ENCODE measurements at places on chromosomes 4 and X.

- no peak for DNase-seq
Measured at GRCh38 chr4:158945529-158946108, 157.3 kb upstream of the RAPGEF2 start.

DNA sequence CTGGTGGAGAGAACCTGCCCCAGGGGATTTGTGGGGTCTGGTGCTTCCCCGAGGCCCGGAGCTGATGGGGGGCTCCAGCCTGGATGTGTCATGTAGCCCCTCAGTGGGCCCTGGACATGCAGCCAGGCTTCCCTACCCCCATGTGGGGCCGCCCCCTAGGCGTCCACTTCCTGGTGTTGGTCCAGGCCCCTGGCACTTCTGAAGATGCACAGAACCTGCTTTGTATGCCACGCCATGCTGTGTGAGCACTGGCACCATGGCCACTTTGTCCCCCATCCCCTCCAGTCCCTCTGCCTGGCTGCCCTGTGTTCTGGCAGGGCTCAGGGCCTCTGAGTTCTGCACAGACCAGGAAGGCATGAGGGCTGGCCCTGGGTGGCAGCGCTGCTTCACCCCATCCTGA lies 29.2 kb downstream of the WFS1 start:
- no peak for DNase-seq

GRCh38 chr4:88283661-88284438 lies 511 bp downstream of the PPM1K start:
- no peak for DNase-seq

DNA sequence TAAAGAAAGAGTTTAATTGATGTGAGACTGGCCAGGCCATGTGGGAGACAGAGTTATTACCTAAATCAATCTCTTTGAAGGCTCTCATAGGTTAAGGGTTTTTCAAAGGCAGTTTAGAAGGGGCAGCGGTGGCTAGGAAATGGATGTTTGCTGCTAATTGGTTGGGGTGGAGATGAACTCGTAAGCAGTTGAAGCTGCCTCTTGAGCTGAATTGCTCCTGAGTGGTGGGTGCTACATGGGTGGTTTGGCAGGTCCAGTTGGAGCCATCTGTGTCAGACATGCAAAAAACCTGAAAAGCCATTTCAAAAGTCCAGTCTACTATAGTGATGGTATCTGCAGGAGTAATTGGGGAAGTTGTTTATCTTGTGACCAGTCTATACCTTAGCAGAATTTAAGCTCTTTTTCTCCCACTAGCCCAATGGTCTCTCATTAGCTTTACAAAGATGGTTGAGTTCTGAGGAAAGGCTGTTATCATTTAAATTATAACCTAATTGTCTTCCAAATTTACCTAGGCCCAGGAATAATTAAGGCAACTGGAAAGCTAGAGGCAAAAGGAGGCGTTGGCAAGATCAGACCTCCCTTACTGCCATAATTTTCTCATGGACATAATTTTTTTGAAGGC lies 762.4 kb upstream of the FRG1 start:
- no peak for DNase-seq

- DNase-seq = no peak
Measured at GRCh38 chr4:107183155-107183774, 147.2 kb upstream of the DKK2 start.

GRCh38 chrX:54786967-54787366 lies 11.1 kb downstream of the ITIH6 start:
- DNase-seq = no peak

- no peak for DNase-seq
Measured at GRCh38 chr4:8115203-8115520, 43.5 kb downstream of the ABLIM2 start.

DNA sequence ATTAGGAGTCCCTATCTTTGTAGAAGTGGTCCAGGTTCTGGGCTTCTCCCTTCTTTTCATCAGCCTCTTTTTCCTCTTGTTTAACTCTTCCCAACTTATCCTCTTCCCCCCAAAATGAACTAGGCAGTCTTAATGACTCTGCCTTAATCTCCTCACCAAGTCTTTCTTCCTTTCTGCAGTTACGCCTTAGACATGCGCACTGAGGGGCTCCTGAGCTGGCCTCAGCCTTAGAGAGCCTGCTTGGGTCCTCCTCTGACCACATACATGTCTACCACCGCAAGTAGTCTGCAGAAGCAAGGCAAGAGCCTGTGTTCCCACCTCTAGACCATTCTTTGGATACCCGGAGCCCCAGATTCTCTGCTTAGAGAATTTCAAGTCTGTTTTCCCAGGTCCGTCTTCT lies 199.9 kb downstream of the MGST2 start:
- DNase-seq = no peak

GRCh38 chr4:127421437-127421836 lies 211.3 kb upstream of the INTU start:
- DNase-seq = no peak

- no peak for DNase-seq
Measured at GRCh38 chr4:174215057-174215456, 68.4 kb downstream of the FBXO8 start.

GRCh38 chr4:127355743-127356142 lies 277.0 kb upstream of the INTU start:
- DNase-seq = no peak

GRCh38 chrX:10667143-10667542 lies 46.8 kb upstream of the MID1 start:
- no peak for DNase-seq

DNA sequence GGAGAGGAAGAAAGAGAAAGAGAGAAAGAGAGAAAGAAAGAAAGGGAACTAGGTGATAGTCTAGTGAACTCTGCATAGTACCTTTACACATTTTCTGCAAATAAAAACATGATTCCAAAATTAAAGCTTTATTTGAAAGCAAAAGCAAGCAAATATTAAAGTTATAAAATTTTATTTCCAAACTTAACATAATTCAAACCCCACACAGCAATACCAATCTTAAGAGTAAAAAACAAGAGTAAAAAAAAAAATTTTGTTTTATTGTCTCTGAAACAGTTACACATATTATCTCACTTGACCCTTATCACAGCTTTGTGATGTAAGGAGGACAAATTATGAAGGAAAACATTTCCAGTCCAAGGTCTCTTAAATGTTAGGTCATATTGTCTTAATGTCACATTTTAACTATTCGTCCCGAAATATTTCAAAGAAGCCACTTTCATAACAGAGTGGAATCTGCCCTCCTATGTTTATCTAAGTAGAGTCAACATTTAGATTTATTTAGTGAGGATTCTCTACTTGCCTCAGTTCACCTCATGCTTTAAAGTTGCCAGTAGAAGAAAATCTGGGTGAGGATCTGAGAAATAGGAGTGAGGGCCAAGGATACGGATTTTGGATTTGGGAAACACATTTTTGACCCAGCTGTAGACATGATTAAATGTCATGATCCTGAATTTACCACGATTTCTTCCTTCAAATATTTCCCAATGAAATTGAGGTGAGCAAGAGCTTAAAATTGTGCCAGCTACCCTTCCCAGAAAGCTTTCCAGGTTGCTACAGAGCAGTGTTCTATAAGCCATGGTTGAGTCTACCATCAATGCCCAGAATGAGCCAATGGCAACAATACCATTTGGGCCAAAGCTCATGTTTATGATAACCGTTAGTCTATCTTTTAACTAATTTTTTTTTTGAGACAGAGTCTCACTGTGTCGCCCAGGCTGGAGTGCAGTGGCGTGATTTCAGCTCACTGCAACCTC lies 7.5 kb upstream of the FGA start:
- no peak for DNase-seq

DNA sequence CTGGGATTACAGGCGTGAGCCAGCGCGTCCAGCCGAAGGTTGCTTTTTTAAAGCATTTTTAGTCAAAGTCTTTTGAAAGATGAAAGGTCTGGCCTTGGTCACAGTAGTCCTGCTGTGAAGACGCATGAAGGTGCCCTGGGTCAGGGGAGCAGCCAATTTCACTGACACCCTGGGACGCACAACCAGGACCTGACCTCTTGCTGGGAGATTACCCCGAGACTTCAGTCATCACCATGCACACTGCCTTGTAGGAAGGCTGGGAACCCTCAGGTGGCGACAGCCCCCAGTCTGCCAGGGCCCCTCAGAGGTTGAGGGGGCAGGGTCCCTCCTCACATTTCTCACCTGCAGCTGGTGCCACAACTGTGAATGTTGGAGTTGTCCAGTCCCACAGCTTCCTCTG lies 53.2 kb downstream of the CPLX1 start:
- DNase-seq = no peak

GRCh38 chr4:188201851-188202250 lies 62.6 kb downstream of the TRIML1 start:
- no peak for DNase-seq

DNA sequence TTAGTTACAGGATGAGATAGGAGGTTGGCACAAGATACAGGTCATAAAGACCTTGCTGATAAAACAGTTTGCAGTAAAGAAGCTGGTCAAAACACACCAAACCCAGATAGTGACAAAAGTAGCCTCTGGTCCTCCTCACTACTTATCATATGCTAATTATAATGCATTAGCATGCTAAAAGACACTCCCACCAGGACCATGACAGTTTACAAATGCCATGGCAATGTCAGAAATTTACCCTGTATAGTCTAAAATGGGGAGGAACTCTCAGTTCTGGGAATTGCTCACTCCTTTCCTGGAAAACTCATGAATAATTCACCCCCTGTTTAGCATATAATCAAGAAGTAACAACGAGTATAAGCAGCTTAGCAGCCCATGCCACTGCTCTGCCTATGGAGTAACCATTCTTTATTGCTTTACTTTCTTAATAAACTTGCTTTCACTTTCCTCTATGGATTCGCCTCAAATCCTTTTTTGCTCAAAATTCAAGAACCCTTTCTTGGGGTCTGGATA lies 1254.4 kb downstream of the PCDH7 start:
- DNase-seq = no peak

- no peak for DNase-seq
Measured at GRCh38 chrX:75155447-75155826, 646 bp downstream of the ABCB7 start.

- DNase-seq = no peak
Measured at GRCh38 chr4:63371001-63371400, 1038.2 kb downstream of the TECRL start.

DNA sequence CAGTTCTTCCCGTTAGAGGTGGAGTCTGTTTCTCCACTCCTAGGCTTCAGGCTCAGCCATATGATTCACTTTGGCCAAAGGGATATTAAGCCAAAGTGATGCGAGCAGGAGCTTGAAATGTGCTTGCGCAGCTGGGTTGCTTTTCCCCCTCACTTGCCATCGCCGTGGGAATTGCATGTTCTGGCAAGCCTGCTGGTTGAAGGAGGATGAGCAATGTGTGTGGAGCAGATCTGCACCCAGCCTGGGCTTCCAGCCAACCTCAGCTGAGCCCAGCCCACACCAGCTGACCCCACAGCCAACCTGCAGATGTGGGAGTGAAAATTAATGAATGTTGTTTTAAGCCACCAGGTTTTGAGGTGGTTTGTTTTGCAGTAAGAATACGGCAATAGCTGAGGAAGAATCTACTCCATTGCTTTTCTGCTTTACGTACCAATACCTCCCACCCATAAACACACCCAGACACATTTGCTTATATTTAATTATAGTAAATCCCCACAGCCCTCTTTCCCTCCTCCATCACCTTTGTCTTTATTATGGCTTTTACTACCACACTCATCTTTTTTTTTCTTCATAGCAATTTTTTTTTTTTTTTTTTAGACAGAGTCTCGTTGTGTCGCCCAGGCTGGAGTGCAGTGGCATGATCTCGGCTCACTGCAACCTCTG lies 132.8 kb upstream of the FUNDC1 start:
- peak; percentile 67 for DNase-seq

- DNase-seq = peak; percentile 22
Measured at GRCh38 chr4:176451443-176451842, 131.7 kb downstream of the SPCS3 start.

- DNase-seq = no peak
Measured at GRCh38 chr4:40395166-40395900, 60.2 kb downstream of the CHRNA9 start.

- no peak for DNase-seq
Measured at GRCh38 chr4:153207567-153207966, 3.3 kb downstream of the TRIM2 start.

GRCh38 chr4:27233531-27233930 lies 372.9 kb downstream of the STIM2 start:
- DNase-seq = no peak

- DNase-seq = no peak
Measured at GRCh38 chr4:25712611-25713010, 57.0 kb downstream of the SLC34A2 start.

DNA sequence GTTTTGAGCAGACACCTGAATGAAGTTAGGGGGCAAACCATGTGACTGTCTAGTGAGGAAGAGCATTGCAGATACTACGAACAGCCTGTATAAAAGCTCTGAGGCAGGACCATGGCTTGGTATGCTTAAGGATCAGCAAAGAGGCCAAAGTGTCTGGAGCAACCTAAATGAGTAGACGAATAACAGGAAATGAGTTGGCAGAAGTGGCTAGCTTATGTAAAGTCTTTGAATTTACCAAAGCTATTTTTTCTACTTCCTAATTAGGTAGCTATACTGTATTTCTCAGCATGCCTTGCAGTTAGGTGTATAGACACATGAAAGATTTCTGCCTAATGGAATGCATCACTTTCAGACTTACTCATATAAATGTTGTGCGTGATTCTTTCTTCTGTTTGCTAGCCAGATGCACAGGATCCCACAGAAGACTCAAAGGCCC lies 9.3 kb upstream of the GPRIN3 start:
- DNase-seq = no peak

- no peak for DNase-seq
Measured at GRCh38 chrX:9379697-9380551, 84.9 kb upstream of the TBL1X start.

- DNase-seq = no peak
Measured at GRCh38 chrX:10484683-10485247, 135.6 kb downstream of the MID1 start.

DNA sequence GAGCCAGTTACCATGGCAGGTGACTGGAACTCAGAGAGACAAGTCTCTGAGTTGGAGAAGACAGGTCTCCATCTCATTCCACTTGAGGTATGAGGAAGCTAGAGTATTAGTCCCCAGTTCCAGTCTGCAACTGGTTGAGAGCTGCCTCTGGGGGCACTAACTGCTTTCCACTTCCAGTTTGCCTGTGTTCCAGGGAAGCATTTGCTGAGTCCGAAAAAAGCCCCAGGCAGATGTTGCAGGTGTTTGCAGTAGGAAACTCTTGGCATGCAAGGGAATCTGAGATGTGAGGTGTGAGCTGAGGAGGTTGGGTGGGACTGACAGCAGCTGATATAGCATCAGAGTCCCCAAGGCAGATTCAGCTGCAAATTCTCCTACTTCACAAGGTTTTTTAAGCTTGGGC lies 272.2 kb upstream of the CASK start:
- no peak for DNase-seq

- no peak for DNase-seq
Measured at GRCh38 chr4:59091146-59092142, 1981.3 kb upstream of the IGFBP7 start.
